ENCODE measurements at places on chromosomes 3 and 15.

DNA sequence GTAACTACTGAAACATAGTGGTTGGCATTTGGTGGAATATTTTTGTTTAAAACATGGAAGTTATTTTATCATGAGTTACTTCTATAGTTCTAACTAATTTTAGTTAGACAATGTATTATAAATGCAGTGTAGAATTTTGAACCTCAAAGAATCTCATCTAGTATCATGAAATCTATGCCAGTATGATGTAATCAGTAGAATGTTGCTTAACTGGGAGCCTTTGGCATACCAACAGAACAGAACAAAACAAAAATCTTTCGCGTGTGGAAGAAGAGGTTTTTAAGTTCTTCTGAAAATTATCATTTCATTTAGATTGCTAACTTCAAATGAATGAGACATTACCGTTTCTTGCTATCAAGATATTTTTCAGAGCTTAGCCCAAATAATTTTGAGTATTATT lies 98.4 kb upstream of the LRRFIP2 start:
- DNase-seq: no peak

GRCh38 chr15:50149090-50149489 lies 30.1 kb upstream of the ATP8B4 start:
- no peak for DNase-seq

- DNase-seq: no peak
Measured at GRCh38 chr15:83545804-83546511, 98.8 kb downstream of the SH3GL3 start.

- DNase-seq: no peak
Measured at GRCh38 chr15:27361438-27361837, 390.5 kb downstream of the GABRG3 start.

- DNase-seq: no peak
Measured at GRCh38 chr3:153547970-153548369, 385.9 kb downstream of the RAP2B start.

DNA sequence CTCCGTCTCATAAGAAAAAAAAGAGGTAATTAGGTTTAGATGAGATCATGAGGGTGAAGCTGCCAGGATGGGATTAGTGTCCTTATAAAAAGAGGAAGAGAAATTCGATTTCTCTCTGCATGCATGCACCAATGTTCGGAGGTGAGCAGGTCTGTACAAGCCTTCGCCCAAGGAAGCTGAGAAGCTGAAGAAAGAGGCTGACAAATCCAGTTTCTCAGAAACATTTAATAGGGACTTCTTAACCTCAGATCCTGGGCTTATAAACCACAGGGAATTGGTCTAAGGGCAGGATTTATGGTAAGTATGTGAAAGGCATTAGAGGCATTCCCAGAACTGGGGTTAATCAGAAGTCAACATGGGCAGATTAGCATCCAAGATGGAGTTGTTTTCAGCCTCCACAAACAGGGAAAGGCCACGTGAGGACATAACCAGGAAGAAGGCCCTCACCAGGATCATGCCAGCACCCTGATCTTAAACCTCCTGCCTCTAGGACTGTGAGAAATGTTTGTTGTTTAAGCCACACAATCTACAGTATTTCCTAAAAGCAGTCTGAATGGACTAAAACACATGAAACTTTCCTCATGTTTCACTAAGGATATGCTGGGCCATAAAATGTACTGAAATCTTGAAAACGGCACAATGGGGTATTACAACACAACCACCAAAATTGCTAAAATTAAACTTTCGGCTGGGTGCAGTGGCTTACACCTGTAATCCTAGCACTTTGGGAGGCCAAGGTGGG lies 11.3 kb downstream of the SHISA5 start:
- DNase-seq: no peak

DNA sequence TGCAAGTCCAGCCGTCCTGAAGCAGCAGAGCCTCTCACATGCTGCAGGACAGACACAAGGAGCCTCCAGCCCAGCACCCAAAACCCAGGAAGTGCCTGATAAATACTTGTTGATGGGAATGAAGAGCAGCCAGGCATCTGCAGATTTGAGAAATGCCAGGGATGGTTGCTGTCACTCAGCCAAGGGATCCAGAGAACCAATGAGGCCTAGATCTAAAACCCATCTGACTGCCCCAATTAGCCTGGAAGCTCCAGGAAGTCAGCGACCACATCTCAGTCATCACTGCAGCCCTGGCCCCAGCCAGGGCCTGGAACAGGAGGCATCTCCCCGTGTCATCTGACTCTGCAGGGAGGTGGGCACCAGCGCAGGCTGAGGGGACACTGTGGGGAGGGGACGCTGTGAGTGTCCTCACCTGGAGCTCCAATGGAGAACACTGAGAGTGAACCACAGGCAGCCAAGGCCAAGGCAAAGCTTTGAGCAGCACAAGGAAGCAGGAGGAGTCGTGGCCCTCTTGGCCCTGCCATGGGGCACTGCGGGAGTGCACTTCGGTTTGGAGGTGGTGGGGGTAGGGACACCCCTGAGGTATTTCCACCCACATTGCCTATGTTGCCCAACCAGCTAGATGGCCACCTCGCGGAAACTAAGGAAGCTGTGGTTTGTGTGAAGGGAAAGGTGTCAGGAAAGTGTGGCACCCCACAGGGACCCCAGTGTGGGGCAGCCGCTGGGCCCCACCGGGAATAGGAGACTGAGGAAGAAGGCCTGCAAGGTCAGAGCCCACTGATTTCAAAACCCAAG lies 229.5 kb downstream of the VPS13C start:
- DNase-seq: no peak

GRCh38 chr15:67107014-67107812 lies 41.8 kb downstream of the SMAD3 start:
- DNase-seq: peak; percentile 48

GRCh38 chr15:99486371-99487336 lies 79.1 kb upstream of the MEF2A start:
- DNase-seq: no peak

DNA sequence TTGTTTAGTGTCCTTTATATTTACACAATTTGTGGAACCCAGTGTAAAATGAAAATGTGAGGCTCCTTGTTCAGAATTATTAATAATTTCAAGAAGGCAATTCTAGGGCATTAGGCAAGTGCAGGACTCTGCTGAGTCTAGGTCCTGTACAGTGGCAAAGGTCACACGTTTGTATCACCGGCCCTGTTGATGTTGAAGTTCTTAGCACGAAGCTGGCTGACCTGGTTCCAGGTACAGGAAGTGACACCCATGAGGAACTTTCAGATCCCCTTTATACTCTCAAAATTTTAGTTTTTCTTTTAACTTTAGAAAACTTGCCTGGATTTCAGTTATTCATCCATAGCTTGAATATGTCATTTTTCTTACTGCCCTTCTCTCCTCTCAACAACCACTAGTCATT lies 349.4 kb downstream of the CNTN6 start:
- DNase-seq: no peak

- DNase-seq: no peak
Measured at GRCh38 chr3:130901463-130902204, 7.8 kb downstream of the ATP2C1 start.

DNA sequence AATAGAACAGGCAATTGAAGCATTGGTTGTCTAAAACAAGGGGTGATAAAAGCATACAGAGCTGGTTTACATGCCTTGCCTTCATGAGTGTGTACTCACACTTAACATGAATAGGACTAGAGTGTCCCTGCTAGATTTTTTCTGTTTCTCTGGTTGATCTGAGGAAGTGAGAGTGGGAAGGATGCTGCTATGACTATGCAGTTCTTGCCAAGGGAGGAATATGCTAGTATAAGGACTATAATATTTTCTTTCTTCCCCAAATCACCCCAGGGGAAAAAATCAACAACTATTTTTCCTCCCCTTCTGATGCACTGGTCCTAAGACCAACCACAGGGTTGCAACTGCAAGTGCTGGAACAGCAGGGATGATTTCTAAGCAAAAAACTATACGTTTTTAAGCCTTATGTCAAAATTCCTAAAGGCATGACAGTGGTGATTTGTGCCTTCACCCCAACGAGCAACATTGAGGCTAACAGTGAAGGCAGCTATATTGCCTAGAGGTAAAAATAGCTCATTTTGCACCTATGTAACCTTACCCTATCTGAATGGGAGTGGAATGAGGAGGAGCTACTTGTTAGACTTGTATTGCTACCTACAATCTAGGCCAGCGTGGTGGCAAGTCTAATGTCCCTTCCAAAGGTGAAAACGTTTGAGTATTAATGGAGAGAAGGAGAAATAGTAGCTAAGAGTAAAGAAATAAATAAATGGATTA lies 33.5 kb upstream of the USP8 start:
- DNase-seq: no peak

DNA sequence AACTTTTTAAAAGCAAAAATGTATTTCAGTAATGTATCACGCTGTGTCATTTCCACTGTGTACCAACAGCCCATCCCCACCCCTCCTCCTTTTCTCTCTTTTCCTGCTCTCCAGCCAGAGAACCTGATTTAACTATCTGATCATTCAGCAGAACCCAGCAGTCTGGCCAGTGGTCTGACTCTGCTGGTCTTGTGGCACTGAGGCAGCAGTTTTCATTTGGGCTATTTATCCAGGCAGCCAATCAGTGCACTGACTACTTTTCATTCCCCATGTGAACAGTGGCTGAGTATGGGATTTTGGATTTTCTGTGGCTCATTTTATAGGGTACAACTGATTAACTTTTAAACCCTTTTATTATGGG lies 56.3 kb downstream of the GPR171 start:
- no peak for DNase-seq

- DNase-seq: no peak
Measured at GRCh38 chr3:62149962-62150361, 223.4 kb downstream of the FEZF2 start.

DNA sequence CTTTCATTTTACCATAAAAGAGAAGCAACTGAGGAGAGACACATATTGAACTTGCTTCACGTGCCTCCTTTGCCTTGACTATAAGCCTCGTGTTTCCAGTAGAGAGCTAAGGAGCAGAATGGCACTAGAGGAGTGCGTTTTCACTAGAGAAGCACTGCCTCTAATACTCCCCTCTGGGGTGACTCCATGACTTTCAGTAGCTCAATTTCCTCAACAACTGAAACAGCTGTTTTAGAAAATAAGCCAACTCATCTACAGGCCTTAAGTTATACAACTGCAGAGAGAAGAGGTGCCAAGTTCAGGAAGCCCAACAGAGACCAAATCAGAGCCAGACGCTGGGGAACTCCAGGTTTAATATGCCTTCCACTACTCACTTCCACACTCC lies 1.9 kb downstream of the UBP1 start:
- peak; percentile 13 for DNase-seq

- DNase-seq: no peak
Measured at GRCh38 chr15:69395991-69396390, 18.2 kb upstream of the KIF23 start.

DNA sequence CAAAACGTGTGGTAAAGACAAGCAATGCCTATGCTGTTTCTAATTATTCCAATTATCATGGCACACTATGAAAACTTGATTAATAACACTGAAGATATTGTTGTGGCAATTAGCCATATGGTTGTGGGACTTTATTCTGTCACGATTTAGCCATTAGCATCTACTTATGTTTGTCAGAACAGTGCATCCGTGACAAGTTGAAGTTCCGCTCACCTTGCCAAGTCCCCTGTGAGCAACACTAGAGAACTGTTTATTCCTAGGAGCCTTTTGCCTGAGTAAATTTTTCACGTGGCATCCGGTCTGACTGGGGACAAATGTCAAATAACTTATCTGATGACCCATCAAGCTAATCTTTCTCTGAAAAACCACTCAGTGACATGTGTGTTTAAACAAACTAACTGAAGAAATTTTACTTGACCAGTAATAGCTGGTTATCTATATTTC lies 403.3 kb downstream of the TBC1D5 start:
- DNase-seq: no peak

DNA sequence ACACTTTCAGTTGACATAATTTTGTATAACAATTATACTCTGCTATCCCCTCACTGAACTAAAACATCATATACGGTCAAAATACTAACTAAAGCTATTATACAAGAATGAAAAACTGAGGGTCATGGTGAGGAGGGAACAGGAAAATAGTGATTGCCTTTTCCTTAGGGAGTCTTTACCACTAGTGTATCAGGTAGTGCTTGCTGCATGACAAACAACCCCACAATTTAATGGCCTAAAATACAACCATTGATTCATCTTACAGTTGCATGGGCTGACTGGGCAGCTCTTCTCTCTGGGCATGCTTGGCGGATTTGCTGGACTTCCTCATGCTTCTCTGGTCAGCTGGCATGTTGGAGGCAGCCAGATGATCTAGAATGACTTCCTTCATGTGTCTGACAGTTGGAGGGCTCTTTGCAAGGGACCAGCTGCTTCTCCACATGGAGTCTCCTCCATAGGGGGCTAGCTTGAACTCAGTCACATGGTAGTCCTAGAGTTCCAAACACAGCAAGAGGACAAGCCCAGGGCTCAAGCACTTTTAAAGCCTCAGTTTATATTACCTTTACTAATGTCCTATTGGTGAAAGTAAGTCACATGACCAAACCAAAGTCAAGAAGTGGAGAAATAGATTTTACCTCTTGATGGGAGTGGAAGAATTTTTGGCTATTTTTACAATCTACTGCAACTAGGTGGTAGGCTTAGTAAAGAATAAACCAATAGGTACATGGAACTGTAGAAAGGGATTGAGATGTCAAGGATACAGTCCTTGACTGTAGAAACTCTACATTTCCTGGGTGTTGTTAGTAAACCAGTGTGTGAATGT lies 18.8 kb downstream of the THAP10 start:
- no peak for DNase-seq

- no peak for DNase-seq
Measured at GRCh38 chr3:157075693-157076420, 84.1 kb downstream of the CCNL1 start.

DNA sequence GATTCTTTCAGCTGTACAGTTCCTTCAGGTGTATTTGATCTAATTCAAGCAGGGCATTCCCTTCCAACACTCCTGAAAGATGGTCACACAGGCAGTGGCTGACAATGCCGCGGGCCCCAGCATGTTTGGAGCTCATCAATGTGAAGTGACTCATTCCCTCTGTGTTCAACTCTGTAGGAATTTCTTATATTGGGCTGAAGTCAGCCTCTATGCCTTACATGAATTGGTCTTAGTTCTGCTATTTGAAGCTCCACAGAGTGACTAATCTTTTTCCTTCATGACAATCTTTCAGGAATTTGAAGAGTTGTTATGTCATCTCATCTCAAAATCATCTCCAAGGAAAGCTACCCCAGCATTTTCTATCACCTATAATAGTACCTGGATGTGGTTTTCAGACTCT lies 142.5 kb upstream of the C2CD4B start:
- no peak for DNase-seq

DNA sequence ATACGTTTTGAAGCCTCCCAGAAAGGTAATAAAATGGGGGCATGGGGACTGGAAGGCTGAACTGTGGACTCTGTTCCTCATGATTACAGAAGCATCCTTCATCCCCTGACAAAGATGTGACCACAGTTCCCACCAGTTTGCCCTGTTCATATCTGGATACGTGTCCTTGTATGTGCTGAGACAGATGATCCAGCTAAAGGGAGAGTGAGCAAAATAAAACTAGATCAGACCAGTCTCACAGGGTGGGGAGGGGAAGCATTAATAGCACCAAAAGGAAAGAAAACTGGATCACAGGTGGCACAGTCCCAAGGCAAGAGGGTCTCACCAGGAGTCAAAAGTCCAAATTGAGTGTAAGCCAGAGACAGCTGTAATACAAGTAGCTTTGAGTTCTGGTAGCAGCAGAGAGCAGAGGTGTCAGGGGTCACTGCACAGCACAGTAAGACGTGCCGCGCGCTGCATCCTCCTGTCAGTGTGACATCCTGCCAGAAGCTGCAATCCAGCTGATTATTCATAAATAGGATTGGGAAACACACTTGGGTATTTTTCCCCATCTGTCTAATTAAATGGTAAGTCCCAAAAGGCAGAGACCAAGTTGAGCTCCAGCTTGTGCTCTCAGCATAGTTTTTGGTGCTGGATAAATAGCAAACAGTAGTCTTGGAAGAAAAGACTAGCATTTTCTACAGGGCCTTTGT lies 560.0 kb upstream of the CFAP20DC start:
- DNase-seq: no peak

Data from CD4-positive, alpha-beta T cell treated with Interleukin-2 at 100 ng/mL for 4 hours (primary cell).